ENCODE measurements at places on chromosomes 11 and 22.

GRCh38 chr11:73239111-73239521 is 21.0 kb downstream of the P2RY2 start:
- no peak for DNase-seq

GRCh38 chr11:66874232-66874631 is 17.4 kb downstream of the LRFN4 start:
- DNase-seq: no peak

GRCh38 chr11:12390687-12391110 is 13.3 kb downstream of the PARVA start:
- DNase-seq: no peak

GRCh38 chr11:70108250-70108649 is 30.1 kb downstream of the ANO1 start:
- no peak for DNase-seq

DNA sequence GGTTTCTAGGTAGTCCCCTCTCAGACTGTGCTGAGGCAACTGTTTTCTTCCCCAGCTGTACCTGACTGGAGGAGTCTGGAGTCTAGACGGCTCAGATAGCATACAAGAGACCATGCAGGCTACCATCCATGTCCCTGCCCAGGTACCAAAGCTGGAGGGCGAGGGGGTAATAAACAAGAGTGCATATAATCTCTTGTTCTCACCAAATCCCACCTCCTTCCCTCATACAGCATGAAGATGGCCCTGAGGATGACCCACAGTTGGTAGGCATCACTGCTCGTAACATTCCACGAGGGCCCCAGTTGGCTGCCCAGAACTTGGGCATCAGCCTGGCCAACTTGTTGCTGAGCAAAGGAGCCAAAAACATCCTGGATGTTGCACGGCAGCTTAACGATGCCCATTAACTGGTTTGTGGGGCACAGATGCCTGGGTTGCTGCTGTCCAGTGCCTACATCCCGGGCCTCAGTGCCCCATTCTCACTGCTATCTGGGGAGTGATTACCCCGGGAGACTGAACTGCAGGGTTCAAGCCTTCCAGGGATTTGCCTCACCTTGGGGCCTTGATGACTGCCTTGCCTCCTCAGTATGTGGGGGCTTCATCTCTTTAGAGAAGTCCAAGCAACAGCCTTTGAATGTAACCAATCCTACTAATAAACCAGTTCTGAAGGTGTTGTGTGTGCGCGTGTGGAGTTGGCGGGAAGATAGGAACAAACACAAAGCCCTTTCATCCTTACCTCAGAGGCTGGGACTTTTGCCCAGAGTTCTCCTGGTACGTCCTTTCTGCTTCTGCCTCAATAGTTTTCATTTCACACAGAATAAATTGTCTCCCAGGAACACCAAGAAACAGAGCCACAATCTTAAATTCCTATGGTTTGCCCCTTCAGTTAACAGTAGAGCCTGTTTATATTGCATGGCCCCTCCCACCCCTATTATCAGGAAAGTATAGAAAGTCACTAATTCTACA is 8.5 kb downstream of the HMBS start:
- no peak for DNase-seq

- no peak for DNase-seq
Observed at GRCh38 chr11:113519989-113520613, 44.9 kb upstream of the DRD2 start.

GRCh38 chr11:107830915-107831540 is 27.6 kb downstream of the SLC35F2 start:
- no peak for DNase-seq

All from lower lobe of right lung (tissue), 2 donors.